ENCODE measurements at places on chromosomes 5 and 9.

DNA sequence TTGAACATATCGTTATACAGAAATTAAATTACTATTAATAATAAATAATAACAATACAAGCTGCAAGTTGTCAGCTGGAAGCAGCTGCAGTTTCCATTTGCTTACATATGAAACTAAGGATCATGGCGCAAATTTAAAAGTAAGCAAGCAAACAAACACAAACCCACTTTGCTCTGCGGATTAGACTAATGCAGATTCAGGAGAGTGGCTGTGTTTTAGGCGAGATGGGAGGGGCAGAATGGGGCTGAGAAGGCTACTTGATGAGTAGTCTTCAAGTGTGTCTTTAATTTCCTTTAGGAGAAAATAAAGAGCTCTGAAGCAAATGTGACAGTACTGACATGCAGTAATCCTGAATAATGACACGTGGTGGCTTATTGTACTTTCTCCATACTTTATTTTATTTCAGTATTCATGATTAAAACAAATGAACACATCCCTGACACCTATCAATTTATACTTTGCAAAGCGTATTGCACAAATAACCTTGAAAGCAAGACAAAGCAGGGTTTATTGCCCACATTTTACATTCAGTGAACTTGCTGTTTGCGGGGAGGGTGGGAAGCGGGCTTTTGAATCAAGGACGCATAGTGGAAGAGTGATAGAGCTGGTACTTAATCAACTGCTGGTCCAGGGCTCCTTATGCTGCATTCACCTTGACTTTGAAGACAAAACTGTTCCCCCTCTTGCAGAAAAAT, 221.4 kb upstream of the TRIM32 start:
- no peak for DNase-seq

DNA sequence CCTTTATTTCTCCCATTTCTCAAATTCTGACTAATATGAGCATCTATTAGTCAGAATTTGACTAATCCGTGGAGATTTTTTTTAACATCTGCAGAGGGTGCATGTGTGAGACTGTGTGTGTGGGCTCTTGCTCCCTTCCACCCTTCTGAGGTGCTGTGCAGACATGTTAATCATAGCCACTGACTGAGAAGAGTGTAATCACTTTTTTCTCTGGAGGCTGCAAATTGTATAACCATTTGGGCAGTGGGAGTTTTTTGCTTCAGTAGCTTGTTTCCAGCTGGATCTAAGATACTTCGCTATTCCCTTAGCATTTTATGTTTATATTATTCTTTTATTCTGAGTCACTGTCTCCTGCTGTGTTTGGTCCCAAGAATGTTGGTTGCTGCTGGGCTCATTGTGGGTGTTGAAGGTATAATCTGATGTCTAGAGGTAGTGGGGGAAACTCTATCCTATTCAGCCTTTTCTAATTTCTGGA, 66.2 kb downstream of the ARHGEF28 start:
- no peak for DNase-seq

GRCh38 chr5:38783011-38783561, 62.7 kb upstream of the OSMR start:
- no peak for DNase-seq

GRCh38 chr9:114869845-114870244, 60.5 kb downstream of the TNFSF8 start:
- DNase-seq: no peak

DNA sequence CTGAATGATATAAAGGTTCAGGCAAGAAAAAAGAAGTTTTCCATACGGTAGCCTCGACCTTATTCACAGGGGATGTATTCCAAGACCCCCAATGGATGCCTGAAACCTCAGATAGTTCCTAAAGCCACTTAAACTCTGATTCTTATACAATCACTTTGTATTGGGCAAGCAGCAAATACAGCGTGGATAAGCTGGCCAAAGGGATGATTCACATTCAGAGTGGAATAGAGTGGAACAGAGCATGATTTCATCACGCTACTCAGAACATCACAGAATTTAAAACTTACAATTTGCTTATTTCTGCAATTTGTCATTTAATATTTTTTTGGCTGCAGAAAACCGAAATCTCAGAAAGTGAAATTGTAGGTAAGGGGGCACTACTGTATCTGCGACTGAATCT, 40.5 kb upstream of the CDH18 start:
- no peak for DNase-seq

GRCh38 chr9:72779614-72780013, 173.2 kb downstream of the ALDH1A1 start:
- DNase-seq: no peak

- DNase-seq: no peak
Measured at GRCh38 chr5:176596689-176597416, 13.1 kb downstream of the GPRIN1 start.

GRCh38 chr5:102889033-102889432, 133.9 kb downstream of the PAM start:
- no peak for DNase-seq

- DNase-seq: peak; percentile 41
Measured at GRCh38 chr5:149317281-149318048, 27.8 kb upstream of the GRPEL2 start.

DNA sequence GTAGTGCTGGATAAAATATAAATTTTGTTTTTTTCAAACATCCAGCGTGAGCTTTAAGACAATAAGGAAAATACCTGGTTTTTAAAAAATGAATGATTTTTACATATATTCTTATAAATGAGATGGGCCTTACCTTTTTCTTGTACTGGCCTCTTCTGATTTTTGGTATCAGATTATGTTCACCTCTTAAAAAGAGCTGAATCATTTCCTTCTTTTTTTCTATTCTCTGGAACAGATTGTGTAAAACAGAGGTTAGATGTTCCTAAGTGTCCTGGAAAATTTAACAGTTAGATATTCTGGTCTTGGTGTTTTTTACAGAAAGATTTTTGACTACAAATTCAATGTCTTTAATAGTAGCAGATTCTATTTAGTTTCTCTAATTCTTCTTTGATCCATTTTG, 74.6 kb downstream of the NDUFAF2 start:
- DNase-seq: no peak

GRCh38 chr9:115444959-115445358, 327.0 kb upstream of the TNC start:
- no peak for DNase-seq

DNA sequence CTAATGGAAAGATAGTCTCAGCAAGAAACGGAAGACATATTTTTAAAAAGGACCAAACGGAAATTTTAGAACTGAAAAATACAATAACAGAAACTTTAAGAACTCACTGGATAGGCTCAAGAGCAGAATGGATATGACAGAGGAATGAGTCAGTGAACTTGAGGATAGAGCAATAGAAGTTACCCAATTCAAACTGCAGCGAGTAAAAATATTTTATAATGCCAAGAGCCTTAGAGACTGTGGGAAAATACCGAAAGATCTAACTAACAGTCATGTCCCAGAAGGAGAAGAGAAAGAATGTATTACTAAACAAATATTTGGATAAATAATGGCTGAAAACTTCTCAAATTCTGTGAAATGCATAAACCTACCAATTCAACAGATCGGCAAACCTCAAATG, 40.8 kb downstream of the ADAMTS2 start:
- DNase-seq: no peak

GRCh38 chr5:113091622-113092021, 115.0 kb downstream of the DCP2 start:
- DNase-seq: no peak

GRCh38 chr9:124869986-124870560, 8.1 kb downstream of the ARPC5L start:
- DNase-seq: no peak

- DNase-seq: no peak
Measured at GRCh38 chr5:177325868-177326381, 14.2 kb upstream of the MXD3 start.

DNA sequence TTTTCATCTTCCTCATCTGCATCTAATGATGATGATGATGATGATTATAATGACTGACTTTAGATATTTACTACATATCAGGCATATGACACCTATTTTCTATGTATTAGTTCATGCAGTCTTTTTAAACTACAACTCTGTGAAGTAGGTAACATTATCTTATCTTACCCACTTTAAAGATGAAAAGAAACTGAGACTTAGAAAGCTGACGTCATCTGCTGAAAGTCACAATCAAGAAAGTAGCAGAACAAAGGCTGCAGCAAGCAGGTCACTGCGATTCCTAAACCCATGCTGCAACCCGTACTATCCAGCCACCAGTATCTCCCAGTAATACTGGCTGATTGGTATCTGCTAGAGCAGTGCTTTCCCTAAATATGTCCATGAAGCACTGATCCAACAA, 40.1 kb upstream of the INSYN2B start:
- no peak for DNase-seq

DNA sequence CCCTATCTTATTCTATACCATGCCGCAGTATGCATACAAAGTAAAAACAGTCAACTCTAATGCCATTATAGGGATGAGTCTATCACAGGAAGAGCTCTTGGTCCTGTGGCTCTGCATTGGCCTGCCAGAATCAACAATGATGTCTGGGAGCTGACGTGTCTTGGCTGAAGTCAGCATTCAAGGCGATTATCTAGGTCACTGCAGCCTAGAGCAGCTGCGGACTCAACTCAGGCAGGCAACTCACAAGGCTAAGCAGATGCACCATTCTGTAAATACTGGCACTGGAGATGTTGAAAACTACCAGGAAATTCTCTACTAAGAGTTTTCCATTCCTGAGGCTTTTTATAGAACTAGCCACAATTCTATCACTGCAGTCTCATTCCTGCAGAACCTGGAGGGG, 13.3 kb downstream of the SPATA9 start:
- no peak for DNase-seq

DNA sequence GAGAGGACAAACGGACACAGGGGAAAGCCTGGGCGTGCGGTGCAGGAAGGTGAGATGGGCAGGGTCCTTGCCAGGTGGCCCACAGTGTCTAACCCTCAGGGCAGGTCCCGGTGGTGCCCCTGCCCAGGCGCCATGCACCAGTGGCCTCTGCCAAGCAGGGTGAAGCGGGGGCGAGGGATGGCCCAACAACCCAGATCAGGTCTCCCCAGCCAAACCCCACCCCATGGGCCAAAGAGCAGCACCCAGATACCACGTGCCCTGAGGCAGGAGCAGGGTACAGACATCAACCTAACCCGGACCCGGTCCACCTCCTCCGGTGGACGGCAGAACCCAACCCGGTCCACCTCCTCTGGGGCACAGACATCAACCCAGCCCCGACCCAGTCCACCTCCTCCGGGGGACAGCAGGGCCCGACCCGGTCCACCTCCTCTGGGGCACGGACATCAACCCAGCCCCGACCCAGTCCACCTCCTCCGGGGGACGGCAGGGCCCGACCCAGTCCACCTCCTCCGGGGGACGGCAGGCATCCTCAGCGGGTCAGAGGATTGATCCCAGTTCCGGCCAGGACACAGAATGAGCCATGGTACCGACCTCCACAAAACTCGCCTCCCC, 12.8 kb downstream of the SLC12A7 start:
- DNase-seq: no peak

GRCh38 chr9:129223551-129224208, 45.6 kb upstream of the IER5L start:
- no peak for DNase-seq

- DNase-seq: no peak
Measured at GRCh38 chr9:109584205-109584604, 86.1 kb upstream of the PTPN3 start.

DNA sequence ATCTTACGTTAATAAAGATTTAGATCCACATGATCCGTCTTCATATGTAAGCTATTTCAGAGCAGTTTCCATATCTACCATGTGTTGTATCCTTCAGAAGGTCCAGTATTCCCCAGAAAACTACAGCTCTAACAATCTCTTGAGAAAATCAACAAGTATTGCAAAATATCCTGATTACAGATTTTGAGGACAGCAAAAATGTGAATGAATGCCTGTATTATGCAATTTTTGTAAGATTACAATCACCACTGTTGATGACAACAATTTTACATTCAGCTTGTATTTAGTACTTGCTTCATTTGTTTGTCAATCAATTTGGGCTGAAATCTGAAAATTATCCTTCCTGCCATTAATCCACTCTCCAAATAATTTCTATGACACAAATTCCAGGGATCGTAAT, 43.0 kb upstream of the FLT4 start:
- DNase-seq: no peak

GRCh38 chr9:14245901-14246525, 67.9 kb downstream of the NFIB start:
- DNase-seq: no peak

- DNase-seq: peak; percentile 23
Measured at GRCh38 chr5:57366744-57367143, 115.9 kb downstream of the ACTBL2 start.

DNA sequence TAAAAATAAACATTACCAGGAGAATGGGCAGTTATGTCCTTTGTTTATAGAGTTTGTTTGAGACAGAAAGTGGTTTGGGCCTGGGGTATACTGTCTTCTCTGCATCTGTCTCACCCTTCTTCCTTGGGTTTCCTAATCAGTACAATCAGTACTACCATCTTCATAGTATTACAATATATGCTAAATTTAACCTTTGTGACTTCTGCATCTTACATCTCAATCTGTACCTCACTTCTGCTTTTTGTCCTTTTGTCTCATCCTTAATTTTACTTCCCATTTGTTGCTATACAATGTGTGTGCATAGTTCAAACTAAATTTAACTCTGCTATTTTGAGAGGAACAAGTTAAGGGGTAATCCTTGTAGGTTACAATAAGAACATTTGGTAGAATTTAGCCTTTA, 19.6 kb downstream of the FBXO38 start:
- no peak for DNase-seq

- DNase-seq: no peak
Measured at GRCh38 chr9:108033976-108034964, 544.7 kb upstream of the KLF4 start.
